Diencephalon (tissue), 1 donor: ENCODE measurements at places on chromosomes 7 and 10. TPM values are rescaled to one million over a fixed set of nuclear protein-coding genes. Genes with fewer than 3 reads are reported as not detected.

Gene CRPPA
- total RNA-seq: 11.8 TPM

Gene LMOD2
- total RNA-seq: not detected

Gene TSPAN33
- 14.5 TPM for total RNA-seq

Gene NKX2-3
- not detected for total RNA-seq

Gene SLC18A2
- total RNA-seq: 13.1 TPM

Gene CDH23
- total RNA-seq: 8.1 TPM

Gene FAM25G
- total RNA-seq: not detected

Gene ASB10
- total RNA-seq: not detected

Gene OR2A12
- not detected for total RNA-seq

Gene NOS3
- 2.5 TPM for total RNA-seq

Gene TRA2A
- 63.4 TPM for total RNA-seq

Gene NPFFR1
- total RNA-seq: 5.1 TPM

Gene GDF2
- total RNA-seq: 0.23 TPM

Gene NUDT13
- 0.92 TPM for total RNA-seq

Gene TFR2
- total RNA-seq: 9.2 TPM

Gene TRPV5
- 0.23 TPM for total RNA-seq

Gene NEURL1
- 33.4 TPM for total RNA-seq

Gene BLNK
- total RNA-seq: 0.23 TPM

Gene H2BK1
- not detected for total RNA-seq

Gene SCART1
- total RNA-seq: 1.2 TPM

Gene FEZF1
- 12.2 TPM for total RNA-seq

Gene CYP2E1
- 18.0 TPM for total RNA-seq

Gene TEX47
- not detected for total RNA-seq

Gene GOLGA7B
- total RNA-seq: 16.6 TPM

Gene TMEM229A
- total RNA-seq: 4.6 TPM

Gene EIF3A
- 75.2 TPM for total RNA-seq

Gene EPO
- total RNA-seq: not detected
